Fibroblast of lung (primary cell): ENCODE measurements at places on chromosomes 2 and 18.

- DNase-seq: no peak
Measured at GRCh38 chr2:11676640-11677039, 6.6 kb upstream of the NTSR2 start.

GRCh38 chr18:42882122-42882521, 233.4 kb downstream of the RIT2 start:
- peak; percentile 4 for DNase-seq

- no peak for DNase-seq
Measured at GRCh38 chr2:46018773-46019591, 278.2 kb upstream of the EPAS1 start.

- DNase-seq: peak; percentile 47
Measured at GRCh38 chr2:36780231-36780839, 83.8 kb downstream of the VIT start.
